Esophagus muscularis mucosa (tissue), 4 donors: ENCODE measurements at places on chromosomes 2 and 18. TPM values are rescaled to one million over a fixed set of nuclear protein-coding genes. Genes with fewer than 3 reads are reported as not detected.

DNA sequence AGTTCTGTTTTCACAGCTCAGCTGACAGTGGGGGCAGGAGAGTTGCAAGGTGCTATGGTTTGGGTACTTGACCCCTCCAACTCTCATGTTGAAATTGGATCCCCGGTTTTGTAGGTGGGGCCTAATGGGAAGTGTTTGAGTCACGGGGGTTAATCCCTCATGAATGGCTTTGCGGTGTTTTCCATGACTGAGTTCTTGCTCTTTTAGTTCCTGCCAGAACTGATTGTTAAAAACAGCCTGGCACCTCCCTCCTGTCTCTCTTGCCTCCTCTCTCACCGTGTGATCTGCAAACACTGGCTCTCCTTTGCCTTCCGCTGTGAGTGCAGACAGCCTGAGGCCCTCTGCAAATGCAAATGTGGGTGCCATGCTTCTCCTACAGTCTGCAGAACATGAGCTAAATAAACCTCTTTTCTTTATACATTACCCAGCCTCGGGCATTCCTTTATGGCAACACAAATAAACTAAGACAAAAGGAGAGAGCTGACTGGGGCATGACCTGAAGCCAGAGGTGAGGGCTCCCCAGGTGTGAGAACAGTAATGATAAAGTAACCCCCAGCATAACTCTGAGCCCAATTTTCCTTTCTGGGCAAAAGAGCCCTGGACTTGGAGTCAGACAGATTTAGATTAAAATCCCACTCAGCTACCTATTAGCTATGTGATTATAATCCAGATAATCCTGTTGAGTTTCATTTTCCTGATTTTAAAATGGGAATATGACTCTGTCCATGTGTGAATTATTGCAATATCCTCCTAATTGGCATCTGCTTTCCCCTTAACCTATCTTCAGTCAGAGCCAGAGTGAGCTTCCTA lies 64.9 kb upstream of the CAPN13 start:
- peak; percentile 50 for DNase-seq

GRCh38 chr2:110858135-110858725 lies 125.9 kb downstream of the ACOXL start:
- no peak for DNase-seq

GRCh38 chr2:112472547-112473263 lies 9.3 kb upstream of the TTL start:
- DNase-seq: peak; percentile 84

DNA sequence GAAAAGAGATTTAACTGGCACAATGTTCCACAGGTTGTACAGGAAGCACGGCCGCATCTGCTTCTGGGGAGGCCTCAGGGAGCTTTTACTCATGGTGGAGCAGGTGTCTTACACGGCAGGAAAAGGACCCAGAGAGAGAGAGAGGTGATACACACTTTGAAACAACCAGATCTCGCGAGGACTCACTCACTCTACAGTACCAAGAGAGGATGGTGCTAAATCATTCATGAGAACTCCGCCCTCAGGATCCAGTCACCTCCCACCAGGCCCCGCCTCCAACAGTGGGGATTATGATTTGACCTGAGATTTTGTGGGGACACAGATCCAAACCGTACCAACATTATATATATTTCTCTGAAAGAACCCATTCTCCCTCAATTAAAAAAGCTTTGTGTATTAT lies 79.7 kb upstream of the DOCK10 start:
- DNase-seq: no peak

BCL2 gene
- total RNA-seq: 39.0 TPM

SIX2 gene
- total RNA-seq: 1.7 TPM

- no peak for DNase-seq
Measured at GRCh38 chr18:58541789-58542425, 87.0 kb downstream of the ALPK2 start.
